ENCODE measurements at places on chromosomes 13 and 19. TPM values are rescaled to one million over a fixed set of nuclear protein-coding genes. Genes with fewer than 3 reads are reported as not detected.

ERF gene
- 105 TPM for total RNA-seq

SIGLEC10 gene
- total RNA-seq: 0.08 TPM

PGLYRP1 gene
- total RNA-seq: not detected

PBX4 gene
- total RNA-seq: 1.9 TPM

ZNF468 gene
- 0.41 TPM for total RNA-seq

ZNF225 gene
- 3.0 TPM for total RNA-seq

PLK5 gene
- not detected for total RNA-seq

TMEM238 gene
- 10.5 TPM for total RNA-seq

N4BP2L1 gene
- 0.83 TPM for total RNA-seq

TJP3 gene
- total RNA-seq: 0.69 TPM

GNG7 gene
- 0.06 TPM for total RNA-seq

S1PR5 gene
- 1.6 TPM for total RNA-seq

DPF1 gene
- 5.0 TPM for total RNA-seq

Measured in A549 treated with Hydrocortisone at 1 μM for 4 hours (cell line).